ENCODE measurements at places on chromosomes 4 and X.

GRCh38 chr4:53748328-53748772 is 157.1 kb upstream of the LNX1 start:
- DNase-seq, result no peak

DNA sequence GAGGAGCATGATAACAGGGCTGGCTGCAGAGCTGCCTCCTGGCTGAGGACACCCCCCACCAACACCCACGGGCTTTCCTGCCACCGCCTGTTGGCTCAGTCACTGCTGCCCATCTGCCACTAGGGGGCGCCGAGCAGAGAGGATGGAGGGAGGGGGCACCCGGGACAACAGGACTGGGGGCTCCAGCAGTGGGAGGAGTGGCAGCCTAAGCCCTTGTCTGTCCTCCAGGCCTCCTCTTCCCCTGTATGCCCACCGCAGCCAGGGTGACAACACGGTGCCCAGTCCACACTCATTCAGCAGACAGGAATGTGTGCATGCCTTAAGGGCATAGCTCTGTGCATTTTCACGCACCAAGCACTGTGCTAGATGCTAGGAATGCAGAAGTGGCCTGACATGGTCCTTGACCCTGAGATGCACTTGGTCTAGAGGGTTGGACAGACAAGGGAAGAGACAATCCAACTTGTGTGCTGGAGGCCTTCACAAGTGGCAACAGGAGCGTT is 149.9 kb downstream of the AMMECR1 start:
- DNase-seq, result peak; percentile 66

DNA sequence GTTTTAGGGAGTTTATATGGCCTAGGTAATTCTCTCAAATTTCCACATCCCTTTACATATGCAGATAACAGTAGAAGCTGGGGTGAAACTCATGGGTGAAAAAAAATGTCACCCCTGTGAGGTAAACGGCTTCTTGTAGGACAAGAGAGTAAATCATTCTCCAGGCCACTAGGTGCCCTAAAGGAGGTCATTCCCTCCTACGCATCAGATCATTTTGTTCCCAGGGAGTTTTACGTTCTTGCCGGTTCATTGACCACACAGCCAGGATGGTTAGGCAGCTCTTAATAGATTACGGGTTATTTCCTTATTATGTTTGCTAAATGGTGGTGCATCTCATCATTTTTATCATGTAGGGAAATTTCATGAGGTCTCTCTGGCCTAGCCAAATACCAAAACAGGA is 225.8 kb upstream of the NOCT start:
- DNase-seq, result no peak

GRCh38 chr4:177161781-177162180 is 147.9 kb upstream of the NEIL3 start:
- no peak for DNase-seq

GRCh38 chr4:142194905-142195304 is 558.5 kb downstream of the IL15 start:
- DNase-seq, result no peak

- DNase-seq, result no peak
These were observed 5.2 kb downstream of the GABRA3 start for GRCh38 chrX:152445926-152446325.

GRCh38 chr4:8311101-8312068 is 41.8 kb downstream of the HTRA3 start:
- no peak for DNase-seq

DNA sequence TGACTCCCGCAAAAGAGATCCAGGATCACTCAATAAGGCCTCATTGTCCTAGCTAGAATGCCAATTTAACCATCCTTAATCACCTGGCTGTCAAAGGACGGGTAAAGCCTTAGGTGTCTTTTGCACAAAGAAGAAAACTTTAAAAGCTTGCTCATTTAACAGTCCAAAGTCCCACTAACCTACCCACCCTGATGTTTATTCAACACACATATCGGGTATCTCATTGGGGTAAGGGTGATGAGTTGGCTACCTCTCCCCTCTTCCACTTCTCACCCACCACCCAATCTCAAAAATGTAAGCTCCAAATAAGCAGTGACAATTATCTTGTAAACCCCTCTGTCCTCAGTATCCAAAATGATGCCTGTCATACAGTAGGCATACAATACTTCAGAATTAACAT is 988 bp upstream of the SRD5A3 start:
- no peak for DNase-seq

DNA sequence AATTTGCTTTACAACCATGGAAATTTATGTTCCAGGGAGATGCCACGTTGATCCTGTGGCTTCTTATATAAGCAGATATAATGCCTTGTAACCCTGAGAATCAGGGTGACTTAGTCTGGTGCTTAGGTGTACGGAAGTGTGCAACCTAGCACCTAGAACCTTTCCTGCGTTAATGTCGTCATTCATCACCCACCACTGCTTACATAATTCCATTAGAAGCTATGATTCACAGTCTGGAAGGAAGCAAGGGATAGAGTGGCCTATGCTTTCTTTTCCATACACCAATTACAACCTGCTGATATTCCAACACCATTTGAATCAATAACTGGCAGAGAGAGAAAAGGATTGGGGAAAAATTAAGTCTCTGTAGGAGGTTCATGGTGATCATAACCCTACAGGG is 17.3 kb upstream of the CXCL8 start:
- no peak for DNase-seq

- DNase-seq, result no peak
These were observed 44.3 kb downstream of the ARSJ start for GRCh38 chr4:113935190-113935589.

DNA sequence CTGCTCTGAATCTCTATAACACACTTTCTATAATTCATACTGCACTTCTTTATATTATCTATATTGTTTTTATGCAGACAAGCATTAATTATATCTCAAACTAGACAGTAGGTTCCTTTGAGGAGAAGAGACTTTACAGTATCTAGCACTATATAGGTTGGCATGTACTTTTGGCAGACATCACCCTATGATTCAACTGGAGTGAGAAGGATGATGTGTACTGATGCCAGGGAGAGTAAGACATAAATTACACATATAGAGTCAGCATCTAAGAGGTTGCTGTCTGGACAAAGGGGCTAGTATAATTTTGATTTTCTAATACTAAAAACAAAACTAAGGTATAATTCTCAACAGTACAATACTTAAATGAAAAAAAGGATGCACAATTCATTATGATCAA is 5.1 kb upstream of the RBM41 start:
- DNase-seq, result no peak

DNA sequence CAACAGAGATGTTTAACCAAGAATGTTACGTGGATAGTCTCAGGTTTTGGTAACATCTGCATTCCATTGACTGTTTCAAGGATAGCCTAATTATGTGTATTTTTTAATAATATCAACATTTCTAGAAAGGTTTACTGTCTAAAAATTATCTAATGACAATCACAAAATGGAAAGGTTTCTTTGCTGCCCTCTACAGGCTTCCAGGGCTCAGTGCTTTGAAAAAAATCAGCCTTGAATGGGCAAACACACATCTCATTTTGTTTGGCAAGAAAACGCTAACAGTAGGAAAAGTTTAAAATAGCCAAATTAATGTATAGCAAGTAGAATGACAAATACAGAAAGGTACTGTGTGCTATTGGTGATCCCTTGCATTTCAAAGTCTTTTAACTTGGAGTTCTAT is 223.4 kb upstream of the PRPS2 start:
- no peak for DNase-seq

- no peak for DNase-seq
These were observed 18.1 kb upstream of the FAM241A start for GRCh38 chr4:112127048-112127637.

DNA sequence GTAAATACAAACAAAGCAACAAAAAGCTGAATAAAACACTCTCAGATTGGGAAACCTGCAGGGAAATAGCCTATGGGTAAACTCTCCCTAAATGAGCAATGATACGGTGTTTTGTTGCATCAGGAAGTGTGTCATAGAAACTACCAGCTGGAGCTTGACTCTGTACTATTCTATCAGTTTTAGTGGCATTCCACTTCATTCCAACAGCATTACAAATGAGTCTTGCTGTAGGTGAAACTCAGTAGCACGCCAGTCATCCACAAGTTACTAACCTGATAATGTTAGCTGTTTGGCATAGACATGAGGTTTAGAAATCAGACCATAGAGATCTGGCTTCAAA is 24.9 kb downstream of the FGFBP1 start:
- no peak for DNase-seq

DNA sequence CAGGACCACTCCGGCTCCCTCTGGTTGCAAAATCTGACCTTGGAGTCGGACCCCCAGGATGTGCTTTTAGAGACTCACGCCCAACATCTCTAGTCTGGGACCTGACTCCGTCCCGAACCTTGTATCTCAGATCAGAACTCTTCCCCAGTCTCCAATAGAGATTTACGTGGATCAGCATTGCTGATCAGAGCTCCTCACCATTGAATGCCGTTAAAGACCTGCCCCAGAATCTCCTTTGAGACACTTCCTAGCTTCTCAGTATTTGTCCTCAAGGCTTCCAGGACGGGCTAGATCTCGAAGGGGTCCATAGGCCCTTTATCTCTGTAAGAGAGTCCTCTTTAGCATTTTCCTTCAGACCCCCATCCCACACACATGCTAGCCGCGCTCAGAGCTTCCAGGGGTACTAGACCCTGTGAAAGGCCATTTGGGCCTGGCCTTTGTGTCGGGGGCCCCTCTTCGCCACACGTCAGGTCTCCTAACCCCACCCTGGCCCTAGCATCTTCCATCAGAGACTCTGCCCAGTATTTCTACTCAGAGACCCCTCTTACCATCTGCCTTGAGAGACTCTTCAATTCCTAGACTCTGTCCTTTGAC is 662 bp downstream of the UBA1 start:
- DNase-seq, result no peak

DNA sequence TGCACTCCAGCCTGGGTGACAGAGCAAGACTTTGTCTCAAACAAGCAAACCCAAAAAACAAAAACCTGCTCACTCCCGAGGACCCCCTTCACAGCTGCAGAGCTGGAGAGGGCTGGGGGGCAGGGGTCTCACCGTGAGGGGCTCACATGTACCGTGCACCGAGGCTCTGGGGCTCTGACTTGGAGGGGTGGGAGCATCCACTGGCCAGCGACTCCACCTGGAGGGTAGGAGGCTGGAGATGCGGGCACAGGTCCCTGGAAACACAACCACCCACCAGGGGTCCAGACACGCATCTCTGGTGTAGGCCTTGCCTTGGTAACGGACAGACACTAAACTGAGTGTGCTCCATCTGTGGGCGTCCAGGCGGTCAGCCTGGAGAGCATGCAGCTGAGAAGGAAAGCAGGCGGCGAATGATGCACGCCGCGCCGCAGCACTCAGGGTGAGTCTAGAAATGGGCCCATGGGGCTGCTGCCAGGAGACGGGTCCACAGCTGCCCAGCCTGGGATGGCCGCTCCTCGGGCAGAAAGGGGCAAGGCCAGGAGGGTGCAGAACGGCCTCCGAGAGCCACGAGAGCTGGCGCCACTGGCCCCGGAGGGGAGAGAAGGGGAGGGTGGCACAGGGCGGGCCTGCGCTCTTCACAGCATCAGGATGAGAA is 26.1 kb downstream of the PPP2R3B start:
- no peak for DNase-seq
